SK-N-DZ (cell line): ENCODE measurements at places on chromosomes 7 and 10.

- no peak for DNase-seq
Measured at GRCh38 chr10:69345402-69345801, 67.1 kb downstream of the HK1 start.

DNA sequence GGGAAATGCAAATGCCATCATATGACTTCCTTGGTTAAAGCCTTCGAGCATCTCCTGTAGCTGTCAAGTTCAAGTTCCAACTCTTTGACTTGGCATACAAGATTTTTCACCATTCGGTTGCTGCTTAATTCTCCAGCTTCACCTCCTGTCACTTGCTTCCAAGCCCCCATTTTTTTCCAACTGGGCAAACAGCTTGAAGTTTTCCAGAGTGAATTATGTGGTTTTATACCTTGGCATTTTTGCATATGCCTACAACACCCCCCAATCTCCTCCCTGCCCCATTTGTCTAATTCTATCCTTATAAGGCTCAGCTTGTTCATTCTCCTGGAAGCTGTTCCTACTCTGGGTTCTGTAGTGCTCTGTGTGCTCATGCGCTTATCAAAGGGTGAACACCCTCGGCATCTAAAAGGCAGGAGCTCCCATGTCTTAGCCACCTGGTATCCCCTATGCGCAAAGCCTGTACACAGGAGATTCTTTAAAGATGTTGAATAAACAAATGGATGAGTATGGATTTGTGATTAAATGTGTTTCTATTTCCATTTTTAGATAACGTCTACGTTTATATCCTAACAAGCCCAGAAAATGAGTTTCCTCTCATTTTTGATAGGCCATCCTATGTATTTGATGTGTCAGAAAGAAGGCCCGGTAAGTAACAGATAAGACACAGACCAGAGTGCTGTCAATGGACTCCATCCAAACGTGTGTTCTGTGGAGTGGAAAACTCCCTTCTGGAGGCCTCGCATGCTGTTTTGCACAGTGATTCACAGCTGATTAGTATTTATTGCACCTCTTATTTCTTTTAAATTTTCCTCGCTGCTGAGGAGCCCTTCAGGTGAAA, 52.5 kb downstream of the CDHR3 start:
- DNase-seq, result no peak

- no peak for DNase-seq
Measured at GRCh38 chr10:72011468-72011867, 47.3 kb downstream of the CHST3 start.

- no peak for DNase-seq
Measured at GRCh38 chr10:75866731-75867130, 435.3 kb downstream of the LRMDA start.

GRCh38 chr7:1868516-1869165, 198.6 kb downstream of the ELFN1 start:
- DNase-seq, result no peak

DNA sequence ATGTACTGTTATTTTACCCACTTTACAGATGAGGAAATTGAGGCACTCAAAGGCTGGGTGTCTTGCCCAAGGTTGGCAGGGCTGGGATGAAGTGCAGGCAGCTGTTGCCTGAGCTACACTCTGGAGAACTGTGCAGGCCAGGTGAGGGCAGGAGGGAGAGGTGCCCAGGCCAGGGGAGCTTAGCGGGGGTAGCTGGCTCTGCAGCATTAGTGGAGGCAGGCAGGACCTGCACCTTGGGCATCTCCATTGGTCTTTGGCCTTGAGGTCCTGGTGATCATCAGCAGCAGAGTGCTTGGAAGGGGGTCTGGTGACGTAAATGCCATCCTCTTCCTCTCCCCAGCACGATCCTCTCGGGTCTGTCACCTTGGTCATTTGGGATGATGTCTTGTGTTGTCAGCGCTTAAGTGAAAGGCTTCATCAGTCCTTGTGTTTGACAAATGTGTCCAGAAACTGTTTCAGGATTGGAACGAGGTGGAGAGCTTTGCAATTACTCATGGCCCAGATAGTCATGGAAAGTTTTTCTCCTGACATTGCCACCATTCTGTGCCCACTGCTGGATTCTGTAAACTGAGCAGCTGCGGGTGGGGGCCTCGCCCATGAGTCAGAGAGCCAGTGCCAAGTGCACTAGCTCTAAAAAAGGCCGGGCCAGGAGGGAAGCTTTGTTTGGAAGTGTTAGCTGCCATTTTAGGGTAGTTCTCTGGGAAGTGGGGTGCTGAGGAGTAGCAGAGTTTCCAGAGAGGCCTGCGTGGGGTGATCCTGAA, 47.6 kb downstream of the TSPAN15 start:
- no peak for DNase-seq

DNA sequence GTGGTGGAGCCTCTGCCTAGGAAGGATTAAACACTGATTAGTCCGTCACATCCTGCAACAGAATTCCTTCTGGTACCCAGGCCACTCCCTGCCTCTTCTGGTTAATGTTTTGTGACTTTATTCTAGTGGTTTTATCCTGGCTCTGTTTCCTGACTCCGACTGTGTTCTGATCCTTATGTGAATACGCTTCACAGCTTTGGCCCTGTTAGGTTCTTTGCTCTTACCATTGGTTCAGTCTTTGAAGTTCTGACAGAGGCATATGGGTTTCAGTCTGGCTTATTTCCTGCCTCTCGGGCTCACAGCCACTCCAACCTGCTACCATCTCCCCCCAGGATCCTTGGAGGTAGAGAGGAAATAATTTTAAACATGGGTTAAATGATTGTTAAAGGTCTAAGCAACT, 23.2 kb upstream of the FGL2 start:
- no peak for DNase-seq

DNA sequence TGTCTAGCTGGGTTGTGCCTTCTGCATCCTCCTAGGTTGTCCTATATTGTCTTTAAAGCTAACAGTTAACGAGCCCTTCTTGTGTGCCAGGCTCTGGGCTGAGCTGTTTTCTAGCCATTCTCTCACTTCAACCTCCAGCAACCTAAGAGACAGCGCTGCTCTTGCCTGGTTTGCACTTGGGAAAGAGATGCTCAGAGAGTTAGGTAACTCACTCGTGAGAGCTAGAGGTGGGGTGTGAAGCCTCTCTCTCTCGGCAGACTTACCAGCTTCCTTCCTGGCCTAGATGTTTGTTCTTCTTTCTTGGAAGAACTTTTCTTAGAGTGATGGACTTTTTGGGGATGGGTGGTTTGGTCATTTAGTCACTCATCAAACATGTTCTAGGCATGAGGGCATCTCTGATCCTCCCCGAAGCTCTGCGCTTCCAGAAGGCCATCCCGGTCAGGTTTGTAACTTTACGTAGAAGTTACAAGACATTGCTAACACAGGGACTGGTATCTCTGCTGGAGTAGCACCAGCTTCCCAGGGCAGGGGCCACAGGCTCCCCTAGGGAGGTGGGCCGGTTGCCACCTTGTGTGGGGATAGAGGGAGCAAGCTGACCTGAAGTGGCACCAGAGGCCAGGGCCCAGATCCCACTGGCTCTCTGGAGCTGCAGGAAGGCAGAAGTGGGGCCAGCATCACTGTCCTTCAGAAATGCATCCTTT, 14.3 kb downstream of the TSPAN15 start:
- DNase-seq, result no peak

GRCh38 chr7:77239471-77239870, 39.9 kb upstream of the FGL2 start:
- no peak for DNase-seq

DNA sequence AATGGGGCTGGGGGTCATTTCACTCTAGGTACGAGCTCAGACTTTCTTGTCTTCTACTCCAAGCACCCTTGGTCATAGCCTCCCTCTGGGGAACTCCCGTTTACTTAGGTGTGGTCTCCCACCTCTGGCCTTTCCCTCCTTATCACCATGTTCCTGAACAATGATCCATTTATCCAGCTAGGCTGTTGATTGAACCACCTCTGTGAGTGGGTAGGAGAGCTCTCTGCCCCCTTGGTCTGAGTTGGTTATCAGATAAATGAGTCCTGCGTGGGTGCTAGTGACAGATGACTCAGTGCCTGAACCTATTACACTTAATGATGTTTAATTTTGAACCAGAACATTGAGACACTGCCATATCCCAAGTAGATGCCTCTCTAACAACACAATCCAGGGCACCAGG, 9.4 kb downstream of the BLNK start:
- DNase-seq, result no peak

DNA sequence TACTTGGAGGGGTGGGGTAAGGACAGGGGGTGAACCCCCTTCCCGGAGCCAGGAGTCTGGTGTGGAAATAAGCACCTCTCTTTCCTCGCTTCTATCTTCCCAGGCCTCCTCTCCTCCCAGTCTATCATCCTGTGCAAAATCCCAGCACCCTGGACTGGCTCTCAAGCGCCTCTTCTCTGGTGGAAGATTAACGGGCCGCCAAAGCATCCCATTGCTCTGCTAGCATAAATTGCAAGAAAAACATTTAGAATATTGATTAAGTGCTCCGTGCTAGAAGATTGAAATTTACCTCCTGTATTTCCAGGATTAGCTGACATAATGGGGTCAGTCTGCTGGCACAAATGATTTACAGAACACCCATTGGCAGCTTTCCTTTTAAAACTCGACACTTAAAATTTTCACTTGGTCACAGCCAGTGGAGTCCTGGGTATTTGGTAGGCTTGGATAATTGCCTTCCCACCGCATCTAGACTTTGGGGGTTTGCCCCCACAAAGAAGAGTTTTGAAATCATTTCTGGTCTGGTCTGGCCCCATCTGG, 189.7 kb downstream of the GFRA1 start:
- no peak for DNase-seq

DNA sequence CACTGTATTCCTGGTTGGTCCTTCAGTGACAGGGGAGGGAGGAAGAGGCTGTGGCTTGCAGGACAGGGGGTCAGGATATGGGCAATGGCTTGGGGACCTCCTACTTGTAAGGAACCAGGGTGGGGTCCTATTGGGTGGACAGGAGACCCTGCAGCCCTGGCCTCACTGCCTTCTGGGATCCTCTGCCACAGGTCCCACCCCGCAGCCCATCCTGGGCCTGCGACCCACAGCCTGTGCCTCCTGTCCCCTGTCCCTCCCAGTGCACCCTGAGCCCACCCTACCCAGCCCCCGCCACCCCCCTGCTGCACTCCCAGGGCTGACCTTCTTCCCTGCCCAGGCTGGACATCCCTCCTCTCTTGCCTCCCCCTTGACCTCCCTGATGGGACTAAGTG, 58.7 kb upstream of the MYL10 start:
- DNase-seq, result no peak

GRCh38 chr7:33645104-33645503, 260.2 kb upstream of the BMPER start:
- no peak for DNase-seq

GRCh38 chr10:7797582-7797981, 9.6 kb downstream of the ATP5F1C start:
- DNase-seq, result no peak

DNA sequence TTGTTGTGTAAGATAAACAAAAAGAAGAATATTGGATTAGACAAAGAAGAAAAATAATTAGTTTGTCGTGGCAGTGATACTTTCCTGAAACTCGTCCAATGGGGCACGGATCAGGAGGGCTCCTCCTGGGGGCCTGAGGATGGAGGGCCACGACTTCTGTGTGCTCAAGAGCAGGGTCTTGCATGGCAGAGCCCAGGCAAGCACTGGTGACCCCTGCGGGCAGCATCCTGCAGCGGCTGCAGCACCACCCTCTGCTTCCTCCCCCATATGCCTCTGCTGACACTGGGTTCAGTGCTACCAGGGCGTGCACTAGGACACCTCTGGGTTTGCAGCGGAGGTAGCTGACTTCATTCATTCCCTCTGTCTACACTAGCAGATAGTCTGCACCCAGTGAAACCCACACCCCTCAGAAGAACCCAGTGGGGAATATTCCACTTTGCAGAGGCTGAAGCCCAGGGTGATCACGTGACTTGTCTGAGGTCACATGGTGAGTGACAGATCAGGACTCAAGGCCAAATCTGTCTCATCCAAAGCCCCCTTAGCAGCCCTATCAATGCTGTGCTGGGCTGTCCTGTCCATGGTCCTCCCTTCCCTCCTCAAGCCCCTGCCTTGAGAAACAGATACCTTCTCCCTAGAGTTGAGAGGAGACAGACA, 375.5 kb downstream of the TCERG1L start:
- no peak for DNase-seq

- peak; percentile 81 for DNase-seq
Measured at GRCh38 chr10:76554033-76554408, 1083.6 kb downstream of the KCNMA1 start.

DNA sequence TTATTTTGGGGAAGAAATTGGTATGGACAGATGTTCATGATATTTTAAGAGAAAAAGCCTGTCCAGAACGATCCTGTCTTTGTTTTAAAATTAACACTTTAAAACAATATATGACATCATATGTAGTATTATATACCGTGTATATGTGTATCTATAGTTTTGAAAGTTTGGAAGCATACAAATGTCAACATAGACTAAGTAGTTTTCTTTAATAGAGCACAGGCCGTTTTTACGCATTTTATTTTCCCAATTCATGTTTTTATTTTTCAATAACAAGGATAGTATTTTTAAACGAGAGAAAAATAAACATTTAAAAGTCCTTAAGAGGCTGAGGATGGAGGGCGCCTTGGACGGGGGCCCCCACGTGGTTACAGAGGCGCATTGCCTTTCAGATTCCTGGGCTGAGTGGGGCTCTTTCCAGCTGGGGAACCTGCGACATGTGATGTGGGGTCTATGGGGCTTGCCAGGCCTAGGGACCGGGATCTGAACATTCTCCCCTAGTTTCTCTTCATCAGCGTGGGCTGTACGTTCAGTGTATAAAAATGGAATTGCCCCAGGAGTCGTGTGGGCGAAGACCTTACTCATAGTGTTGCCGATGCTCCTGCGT, 127.8 kb upstream of the ZNF746 start:
- DNase-seq, result peak; percentile 63

DNA sequence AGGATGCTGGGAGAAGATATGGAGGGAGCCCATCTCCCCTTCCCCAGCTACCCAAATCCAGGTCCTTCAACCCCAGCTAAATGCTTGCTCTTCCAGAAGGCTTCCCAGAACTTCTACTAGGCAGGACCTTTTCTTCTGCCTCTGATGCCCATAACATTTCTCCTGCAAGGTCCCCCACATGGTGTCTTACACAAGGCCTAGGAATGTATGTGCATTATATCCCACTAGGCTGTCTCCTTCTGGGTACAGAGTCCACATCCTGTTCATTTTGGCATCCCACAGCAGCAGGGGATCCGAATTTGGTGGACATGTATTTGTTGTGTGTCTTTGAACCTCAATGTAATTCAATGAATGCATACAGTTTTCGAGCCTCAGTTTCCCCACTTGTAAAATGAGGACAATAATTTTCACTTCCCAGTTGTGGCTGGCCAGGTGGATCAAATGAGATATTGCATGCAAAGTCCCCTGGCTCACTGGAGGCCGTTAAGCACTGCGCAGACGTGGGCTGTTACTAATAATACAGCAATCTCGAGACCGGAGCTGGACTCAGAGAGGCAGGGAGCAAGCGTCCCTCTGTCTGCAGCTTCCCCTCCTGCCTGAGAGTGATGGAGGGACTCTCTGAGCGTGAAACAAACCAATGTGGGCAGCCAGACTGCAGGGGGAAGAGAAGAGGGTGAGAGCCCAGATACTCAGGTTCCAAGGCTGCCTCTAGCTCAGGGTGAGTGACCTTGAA, 18.6 kb upstream of the YWHAG start:
- no peak for DNase-seq
